Skeletal muscle cell (primary cell): ENCODE measurements at places on chromosomes 5 and 9.

DNA sequence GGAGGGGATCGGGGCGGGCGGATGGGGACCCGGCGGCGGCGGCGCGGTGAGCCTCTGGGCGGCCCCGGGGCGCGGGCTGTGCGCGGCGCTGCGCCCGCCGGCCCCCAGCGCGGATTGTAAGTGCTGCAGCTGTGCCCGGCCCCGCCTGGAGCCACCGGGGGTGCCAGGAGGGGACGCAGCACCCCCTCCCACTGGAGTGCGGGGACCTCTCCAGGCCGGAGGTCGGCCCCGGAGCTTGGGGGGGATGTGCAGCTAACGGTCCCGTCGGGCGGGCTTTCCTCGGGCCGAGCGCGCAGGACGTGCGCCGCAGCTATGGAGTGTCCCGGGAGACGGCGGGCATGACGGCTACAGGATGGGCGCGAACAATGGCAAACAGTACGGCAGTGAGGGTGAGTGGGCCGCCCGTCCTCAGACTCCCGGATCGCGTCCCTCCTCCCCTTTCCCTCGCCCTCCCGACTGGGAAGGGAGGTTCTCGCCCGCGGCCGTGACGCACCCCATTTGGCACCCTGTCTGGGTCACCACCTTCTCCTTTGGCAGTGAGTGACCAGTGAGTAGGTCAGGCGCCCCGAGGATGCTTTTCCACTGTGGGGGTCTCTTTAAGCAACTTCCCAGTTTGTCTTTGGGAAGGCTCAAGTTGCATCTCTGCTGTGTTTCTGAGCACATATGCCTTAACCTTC, 483 bp downstream of the FBXL7 start:
- DNase-seq, result no peak

GRCh38 chr5:169548315-169548714, 35.3 kb upstream of the SPDL1 start:
- DNase-seq, result no peak

- no peak for DNase-seq
These were observed 40.3 kb downstream of the KIAA1958 start for GRCh38 chr9:112526973-112527372.

DNA sequence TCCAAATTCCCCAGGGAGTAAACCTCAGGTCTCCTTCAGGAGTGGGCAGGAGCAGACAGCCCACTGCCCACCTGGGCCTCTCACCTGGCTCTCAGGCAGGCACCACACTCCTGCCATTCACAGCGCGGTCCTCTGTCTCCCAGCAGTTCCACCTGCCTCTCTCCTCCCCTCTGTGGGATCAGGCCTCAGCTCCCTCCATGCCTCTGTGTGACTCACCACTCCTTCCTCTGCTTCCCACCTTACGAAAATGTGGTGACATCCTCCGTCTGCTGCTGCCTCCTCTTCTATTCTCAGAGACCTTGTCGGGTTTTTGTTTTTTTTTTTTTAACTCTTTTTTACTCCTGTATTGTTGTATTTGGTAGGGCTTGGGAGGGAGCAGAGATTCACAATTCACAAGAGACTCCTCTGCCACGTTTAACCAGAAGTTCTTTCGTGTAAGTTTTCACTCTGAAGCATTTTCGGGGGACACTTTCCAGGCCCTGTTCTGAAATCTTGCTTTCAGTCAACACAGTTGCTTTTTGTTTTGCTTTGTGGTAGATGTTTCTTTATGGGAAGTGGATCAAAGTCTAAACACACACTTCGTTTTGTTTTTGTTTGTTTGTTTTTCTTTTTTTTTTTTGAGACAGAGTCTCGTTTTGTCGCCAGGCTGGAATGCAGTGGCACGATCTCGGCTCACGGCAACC, 21.1 kb upstream of the CDKN2AIPNL start:
- DNase-seq, result no peak
